Activated B cell treated with CpG ODN at 0.5 μM for 24 hours (primary cell): ENCODE measurements at places on chromosomes 1 and 21. TPM values are rescaled to one million over a fixed set of nuclear protein-coding genes. Genes with fewer than 3 reads are reported as not detected.

DNA sequence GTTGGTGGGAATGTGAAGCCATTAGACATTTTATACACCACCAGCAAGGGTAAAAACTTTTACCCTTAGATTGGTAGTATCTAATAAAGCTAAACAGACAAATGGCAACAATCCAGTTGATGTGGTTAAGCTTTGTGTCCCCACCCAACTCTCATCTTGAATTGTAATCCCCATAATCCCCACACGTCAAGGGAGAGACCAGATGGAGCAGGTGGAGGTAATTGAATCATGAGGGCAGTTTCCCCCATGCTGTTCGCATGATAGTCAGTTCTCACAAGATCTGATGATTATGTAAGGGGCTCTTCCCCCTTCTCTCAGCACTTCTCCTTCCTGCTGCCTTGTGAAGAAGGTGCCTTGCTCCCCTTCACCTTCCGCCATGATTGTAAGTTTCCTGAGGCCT lies 602.3 kb downstream of the NUF2 start:
- DNase-seq = no peak

GRCh38 chr1:20071416-20071815 lies 1.4 kb downstream of the PLA2G5 start:
- no peak for DNase-seq

GRCh38 chr1:68231627-68232288 lies 565 bp downstream of the WLS start:
- no peak for DNase-seq

DNA sequence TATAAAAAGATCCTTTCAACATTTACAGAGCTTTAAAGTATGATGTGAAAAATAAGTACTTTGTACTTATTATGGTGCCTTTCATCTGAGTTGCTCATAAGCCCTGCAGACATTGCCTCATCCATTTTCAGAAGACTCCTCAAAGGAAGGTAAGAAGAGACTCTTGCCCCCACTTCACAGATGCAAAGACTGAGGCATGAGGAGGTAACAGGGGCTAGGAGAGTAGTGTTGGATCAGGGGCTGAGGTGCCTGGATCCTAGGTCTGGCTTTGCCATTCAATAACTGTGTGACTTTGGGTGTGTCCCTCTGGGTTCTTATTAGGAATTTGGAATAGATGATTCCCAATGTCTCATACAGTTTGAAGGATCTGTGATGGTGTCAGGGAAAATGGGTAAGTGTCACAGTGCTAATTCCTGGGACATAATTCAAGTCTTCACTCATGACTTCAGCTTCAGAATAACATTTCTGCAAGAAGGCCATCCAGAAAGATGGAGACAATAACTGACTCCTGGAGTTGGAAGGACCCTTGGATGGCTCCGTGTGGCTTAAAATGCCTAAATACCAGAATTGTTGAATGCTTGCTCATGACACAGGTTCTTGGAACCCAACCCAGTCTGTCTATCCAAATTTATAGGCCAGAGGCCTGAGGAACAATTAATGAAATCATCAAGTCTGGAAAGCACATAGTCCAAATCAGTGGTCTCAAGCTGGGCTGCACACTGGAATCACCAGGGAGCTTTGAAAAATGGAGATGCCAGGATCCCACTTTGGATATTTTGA lies 93.1 kb upstream of the RUNX1 start:
- DNase-seq = no peak

- DNase-seq = no peak
Observed at GRCh38 chr1:44688760-44689446, 14.4 kb downstream of the ARMH1 start.

Gene PLA2G2F
- not detected in 2 replicates for total RNA-seq

Gene TDRD5
- not detected in 2 replicates for total RNA-seq
